ENCODE measurements at places on chromosomes 16 and 17.
A peak's percentile ranks its signal among the peaks of the same experiment; 100 is the strongest.

- no peak for DNase-seq
Measured at GRCh38 chr16:53822936-53823529, 119.1 kb downstream of the FTO start.

DNA sequence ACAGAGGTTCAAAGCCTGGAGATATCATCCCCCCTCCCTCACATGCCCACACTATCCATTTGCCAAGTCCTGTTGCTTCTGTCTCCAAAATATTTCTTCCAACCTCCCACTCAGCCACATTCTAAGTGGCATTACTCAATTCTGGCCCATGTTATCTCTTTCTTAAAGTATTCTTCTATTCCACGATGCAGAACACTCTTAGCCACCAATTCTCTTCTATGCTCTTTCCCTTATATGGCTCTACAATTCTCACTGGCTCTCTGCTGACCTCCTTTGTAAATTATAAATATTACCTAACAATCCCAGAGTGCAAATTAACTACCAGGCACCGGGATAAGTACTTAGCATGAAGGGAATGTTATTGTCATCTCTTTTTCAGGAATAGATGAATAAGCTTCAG, 82.4 kb downstream of the KCNJ2 start:
- DNase-seq, result no peak

- peak; percentile 3 for DNase-seq
Measured at GRCh38 chr16:61182391-61182790, 853.8 kb downstream of the CDH8 start.

DNA sequence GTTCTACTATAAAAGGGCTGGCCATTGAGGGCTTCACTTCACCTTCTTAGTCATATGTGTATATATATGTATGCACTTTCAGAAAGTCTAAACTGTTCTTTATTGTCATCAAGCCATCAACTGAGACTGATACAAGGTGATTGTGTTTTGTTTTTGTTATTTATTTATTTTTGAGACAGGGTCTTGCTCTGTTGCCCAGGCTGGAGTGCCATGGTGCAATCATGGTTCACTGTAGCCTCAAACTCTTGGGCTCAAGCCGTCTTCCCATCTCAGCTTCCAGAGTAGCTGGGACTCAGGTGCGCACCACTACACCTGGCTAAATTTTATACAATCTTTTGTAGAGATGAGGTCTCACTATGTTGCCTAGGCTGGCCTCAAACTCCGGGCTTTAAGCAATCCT, 5.6 kb downstream of the ZNRF1 start:
- DNase-seq, result no peak

DNA sequence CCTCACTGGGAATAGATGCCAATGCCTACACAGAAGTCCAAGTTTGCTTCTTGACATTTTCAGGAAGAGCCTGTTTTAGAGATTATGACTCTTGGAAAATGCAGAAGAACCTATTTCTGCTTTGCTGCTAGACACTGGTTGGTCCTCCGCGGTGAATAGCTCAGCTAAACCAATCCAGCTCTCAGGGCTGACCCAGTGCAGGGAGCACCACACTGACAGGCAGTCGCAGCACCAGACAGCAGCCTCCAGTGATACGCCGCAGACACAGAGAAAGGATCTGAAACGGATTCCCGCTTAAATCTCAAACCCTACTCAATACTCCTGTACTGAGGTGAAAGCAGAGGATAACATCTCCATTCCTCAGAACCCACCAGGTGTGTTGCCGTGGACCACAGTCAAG, 183.4 kb downstream of the ENGASE start:
- no peak for DNase-seq

GRCh38 chr16:54341892-54342776, 55.5 kb upstream of the IRX3 start:
- DNase-seq, result no peak

DNA sequence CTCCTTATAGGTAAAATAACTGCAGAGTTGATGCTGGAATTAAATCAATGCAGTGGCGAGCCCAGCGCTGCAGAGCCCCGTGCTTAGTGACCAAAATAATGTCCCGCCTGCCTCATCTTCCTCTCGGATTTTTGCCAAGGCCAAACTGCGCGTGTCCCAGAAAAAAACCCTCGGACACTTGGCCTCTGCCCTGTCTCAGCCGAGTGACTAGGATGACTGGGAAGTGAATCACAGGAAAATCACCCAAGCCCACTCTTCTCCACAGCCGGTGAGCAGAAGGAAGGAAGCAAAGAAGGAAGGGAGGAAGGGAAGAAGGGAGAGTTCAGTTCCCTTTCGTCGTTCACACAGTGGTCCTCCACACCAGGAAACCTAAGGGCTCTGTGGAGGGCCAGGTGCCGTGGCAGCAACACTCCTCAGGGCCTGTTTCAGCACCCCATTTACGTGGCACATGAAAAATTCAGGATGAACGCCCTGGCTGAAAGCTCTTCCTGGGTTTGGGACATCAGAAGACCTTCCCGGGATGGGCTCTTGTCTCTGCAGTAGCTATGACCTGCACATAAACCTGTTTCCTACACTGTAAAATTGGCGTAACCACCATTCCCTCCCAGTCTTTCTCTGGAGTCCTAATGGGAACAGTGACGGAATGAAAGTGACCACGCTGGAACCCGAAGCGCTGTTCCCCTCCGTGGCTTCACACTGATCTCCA, 25.4 kb upstream of the HOXB13 start:
- no peak for DNase-seq

- DNase-seq, result no peak
Measured at GRCh38 chr17:44214230-44214494, 5.3 kb downstream of the UBTF start.
